ENCODE measurements at places on chromosomes 16 and 17. TPM values are rescaled to one million over a fixed set of nuclear protein-coding genes. Genes with fewer than 3 reads are reported as not detected.

The ACSM5 gene
- polyA plus RNA-seq, result 0.16 TPM

The PABPN1L gene
- not detected for polyA plus RNA-seq

The SEZ6L2 gene
- 10.3 TPM for polyA plus RNA-seq

The OR1F1 gene
- not detected for polyA plus RNA-seq

The TEKT1 gene
- polyA plus RNA-seq, result not detected

The SULT1A3 gene
- polyA plus RNA-seq, result 7.7 TPM

The MYH8 gene
- polyA plus RNA-seq, result not detected

The HMOX2 gene
- polyA plus RNA-seq, result 83.7 TPM

The ZP2 gene
- polyA plus RNA-seq, result not detected

The PRDM7 gene
- not detected for polyA plus RNA-seq

The OR2C1 gene
- 1.0 TPM for polyA plus RNA-seq

The KRT32 gene
- not detected for polyA plus RNA-seq

The LGALS9C gene
- not detected for polyA plus RNA-seq

The EPN3 gene
- 1.9 TPM for polyA plus RNA-seq

The C16orf74 gene
- polyA plus RNA-seq, result 46.8 TPM

The CIITA gene
- 1.1 TPM for polyA plus RNA-seq

The KRTAP1-1 gene
- not detected for polyA plus RNA-seq

The SSTR5 gene
- polyA plus RNA-seq, result 0.55 TPM

The CRYBA1 gene
- not detected for polyA plus RNA-seq

The USP43 gene
- 1.7 TPM for polyA plus RNA-seq

The KRTAP2-2 gene
- not detected for polyA plus RNA-seq

The KRTAP2-3 gene
- polyA plus RNA-seq, result not detected

The SMG1 gene
- 17.2 TPM for polyA plus RNA-seq

All from cardiac muscle cell (in vitro differentiated cells and primary cell).